T-helper 22 cell (primary cell): ENCODE measurements at places on chromosomes 7 and 10.

- DNase-seq, result no peak
These were observed 242.6 kb downstream of the BICC1 start for GRCh38 chr10:58755340-58755610.

DNA sequence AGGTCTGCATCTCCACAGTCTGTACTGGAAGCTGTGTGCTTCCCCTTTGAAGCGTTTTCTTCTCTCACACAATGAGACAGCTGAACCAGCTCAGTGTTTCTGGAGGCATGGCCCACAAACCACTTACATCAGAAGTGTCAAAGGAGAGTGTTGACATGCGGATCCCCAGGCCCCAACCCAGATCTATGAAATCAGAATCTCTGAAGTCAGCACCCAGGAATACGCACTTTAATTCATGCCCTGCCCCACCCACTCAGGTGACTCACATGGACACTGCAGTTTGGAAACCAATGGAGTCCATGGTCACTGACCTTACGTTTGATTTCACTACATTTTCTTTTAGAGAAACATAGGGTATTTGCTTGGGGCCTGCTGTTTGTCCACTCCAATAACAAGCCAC is 19.0 kb downstream of the TLL2 start:
- DNase-seq, result no peak

- DNase-seq, result no peak
These were observed 61.2 kb downstream of the PPP1R3C start for GRCh38 chr10:91571671-91572070.

DNA sequence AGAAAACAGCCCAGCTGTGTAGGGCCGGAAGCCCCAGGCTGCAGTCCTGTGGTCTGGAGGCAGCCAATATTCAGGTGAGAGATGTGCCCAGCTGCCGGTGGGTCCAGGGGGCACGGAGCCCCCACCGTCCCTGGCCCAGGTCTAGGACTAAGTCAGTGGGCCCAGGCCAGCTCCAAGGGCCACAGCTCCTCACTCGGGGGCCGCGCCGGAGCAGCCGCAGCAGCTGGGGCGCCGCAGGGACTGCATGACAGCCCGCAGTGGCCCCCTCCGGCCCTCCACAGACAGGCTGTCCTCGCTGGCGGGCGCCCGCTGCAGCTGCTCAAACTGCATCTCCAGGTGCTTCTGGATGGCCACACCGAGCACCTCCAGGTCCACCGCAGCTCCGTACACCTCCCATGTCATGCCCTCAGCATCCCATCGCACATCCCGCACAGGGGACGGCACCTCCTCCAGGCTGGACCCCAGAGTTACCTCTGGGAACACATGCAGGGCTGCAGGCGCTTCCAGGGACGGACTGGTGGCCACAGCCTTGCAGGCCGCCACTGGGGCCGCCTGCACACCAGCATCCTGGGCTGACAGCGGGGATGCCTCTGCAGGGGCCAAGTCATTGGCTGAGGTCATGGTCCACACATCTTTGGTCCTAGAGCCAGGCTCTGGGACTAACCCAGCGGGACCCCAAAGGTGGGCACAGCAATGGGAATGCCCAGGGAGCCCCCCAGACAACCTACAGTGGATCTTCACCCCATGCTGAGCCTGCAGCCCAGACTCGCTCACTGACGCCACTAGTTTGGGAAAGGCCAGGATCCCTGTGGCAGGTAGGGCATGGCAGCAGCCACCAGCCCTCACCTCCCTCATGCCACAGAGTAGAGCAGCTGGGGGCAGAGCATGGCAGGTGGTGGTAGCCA is 7.0 kb downstream of the GPRIN2 start:
- DNase-seq, result no peak

DNA sequence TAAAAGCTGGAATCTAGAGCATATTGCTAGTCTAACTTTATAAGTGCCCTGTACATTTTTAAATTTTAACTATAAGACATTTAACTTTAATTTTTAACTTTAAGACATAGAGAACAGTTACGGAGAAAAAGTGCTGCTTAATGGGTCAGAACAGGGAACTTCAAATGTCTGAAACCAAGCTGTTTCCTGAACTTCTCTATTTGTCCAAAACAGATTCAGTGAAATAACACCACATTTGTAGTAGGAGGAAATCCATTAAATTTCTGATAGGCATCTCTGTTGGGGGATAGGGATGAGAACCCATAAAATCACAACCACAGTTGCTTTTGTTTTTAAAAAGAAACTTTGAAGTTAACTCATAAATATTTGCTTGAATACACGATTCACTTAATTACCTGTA is 170.8 kb upstream of the ANK3 start:
- no peak for DNase-seq

DNA sequence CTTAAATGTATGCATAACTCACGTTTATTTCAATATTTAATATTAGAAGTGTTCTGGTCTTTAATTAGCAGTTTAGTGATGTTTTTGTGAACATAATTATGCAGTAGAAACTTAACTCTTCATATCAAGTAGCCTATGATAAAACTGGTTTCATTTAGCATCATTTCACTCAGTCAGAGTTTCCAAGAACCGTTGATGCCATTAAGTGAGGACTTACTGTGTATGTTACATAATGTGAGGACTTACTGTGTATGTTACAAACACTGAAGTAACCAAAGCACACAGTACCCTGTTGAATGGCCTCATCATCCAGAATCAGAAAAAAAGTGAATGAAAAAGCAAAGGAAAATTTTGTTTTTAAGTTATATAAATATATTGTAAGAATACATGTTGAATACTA is 32.9 kb upstream of the PBLD start:
- no peak for DNase-seq

DNA sequence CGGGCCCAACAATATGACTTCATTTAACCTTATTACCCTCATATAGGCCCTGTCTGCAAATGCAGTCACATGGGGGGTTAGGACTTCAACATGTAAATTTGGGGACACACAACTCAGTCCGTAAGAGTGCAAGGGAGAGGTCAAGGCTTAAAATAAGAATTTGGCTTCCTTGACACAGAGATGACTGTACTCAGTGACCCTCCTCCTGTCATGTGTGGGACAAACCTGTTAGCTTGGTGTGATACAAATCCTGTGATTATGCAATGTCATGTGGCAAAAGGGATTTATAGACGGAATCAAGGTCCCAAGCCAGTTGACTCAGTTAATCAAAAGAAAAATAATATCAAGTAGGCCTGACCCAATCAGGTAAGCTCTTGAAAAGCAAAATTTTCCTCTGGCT is 25.9 kb upstream of the GTPBP4 start:
- DNase-seq, result no peak

- DNase-seq, result no peak
These were observed 22.0 kb upstream of the OPALIN start for GRCh38 chr10:96380821-96381220.

- DNase-seq, result no peak
These were observed 43.1 kb downstream of the STK17A start for GRCh38 chr7:43625980-43626379.

- DNase-seq, result no peak
These were observed 43.1 kb downstream of the MINPP1 start for GRCh38 chr10:87547734-87548311.

DNA sequence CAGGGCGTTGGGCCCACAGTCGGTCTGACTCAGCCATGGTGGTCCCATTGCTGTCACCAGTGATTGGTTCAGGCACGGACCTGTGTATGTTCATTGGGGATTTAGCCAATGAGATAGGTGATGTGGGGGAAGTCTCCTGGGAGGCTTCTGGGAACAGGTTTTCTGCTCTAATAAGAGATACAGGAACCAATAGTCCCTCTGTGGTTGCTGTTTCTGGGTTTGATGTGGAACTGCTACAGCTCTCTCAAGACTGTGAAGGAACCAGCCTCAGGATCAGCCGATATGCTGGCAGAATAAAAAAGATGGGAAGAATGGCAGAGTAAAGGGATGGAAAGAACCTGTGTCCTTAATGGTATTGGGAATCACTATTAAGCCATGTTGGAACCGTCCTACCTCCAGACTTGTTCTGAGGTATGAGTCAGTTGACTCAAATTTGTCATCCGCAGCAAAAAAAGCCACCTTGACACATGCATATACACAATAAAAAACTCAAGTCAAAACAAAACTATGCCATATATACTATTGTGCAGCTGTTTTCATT is 70.6 kb downstream of the MCMBP start:
- no peak for DNase-seq

GRCh38 chr10:102657984-102658724 is 13.9 kb downstream of the TRIM8 start:
- DNase-seq, result no peak

DNA sequence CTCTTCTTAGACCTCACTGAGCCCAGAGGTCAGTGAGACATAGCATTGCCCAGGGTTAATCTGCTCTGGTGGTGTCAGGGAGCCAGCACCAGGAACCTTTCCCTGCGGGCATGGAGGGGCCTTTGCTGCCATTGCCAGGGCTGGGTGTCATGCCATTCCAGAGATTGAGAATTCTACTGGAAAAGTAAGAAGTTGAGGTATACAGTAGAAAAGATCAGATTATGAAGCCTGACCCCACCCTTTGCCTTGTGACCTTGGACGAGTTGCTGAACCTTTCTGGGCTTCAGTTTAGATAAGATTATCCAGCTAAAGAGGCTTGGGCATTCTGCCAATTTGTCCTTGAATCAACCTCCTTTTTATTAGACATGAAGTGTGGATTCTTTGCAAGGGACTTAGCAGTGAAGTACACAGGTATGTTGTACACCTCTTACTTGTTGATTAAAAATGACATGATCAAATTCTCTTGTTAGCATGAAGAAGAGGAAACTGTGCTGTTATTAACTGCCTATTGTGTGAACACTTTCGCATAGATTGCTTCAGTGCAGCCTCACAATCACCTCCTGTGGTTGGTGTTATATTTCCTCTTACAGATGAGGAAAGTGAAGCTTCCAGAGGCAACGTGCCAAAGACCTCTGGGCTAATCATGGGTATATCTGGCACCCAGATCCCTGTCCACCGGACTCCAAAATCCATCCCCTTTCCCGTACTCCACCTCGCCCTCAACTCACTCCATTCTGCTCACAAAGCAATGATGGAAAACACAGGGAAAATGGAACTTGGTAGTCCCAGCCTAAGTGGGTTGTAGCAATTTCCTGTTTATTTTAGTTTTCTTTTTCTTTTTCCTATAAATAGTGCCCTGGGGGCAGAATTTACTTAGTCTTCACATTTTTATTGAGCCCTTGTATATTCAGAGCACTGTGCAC is 151.3 kb downstream of the CAMK1D start:
- DNase-seq, result no peak

GRCh38 chr7:135801045-135801693 is 52.6 kb upstream of the FAM180A start:
- DNase-seq, result no peak

- DNase-seq, result no peak
These were observed 84.0 kb upstream of the PPP1R17 start for GRCh38 chr7:31603046-31603445.

DNA sequence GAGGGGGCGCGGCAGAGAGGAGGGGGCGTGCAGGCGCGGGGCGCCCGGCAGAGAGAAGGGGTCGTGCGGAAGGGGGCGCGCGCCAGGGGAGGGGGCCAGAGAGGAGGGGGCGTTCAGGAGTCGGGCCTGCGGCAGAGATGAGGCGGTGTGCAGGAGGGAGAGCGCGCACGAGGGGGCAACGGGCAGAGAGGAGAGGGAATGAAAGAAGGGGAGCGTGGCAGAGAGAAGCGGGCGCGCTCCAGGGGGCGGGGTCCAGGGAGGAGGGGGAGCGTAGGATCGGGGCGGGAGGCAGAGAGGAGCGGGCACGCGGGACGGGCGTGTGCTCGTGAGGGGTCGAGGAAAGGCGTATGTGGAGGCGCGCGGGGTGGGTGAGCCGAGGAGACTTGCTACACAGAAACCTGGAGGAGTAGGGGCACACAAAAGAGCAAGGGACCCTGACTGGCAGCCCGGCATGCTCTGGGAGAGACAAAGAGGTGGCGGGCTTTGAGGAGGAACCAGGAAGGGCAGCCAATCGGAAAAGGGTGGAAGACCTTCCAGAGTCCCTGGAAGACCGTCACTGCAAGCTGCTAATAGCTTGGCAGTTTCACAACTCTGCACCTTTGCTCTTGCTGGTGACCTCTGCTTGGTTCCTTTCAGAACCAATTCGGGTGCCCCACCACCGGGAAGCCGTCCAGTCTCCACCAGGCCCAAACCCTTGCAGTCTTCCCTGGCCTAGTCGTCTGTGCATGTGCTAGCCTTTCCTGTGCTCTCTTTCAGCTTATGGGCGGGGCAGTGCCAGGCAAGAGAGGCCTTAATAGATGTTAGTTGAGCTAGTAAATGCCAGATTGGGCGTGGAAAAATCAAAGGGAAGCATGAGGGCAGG is 639 bp downstream of the DYDC2 start:
- no peak for DNase-seq

GRCh38 chr7:108643136-108643535 is 73.5 kb downstream of the DNAJB9 start:
- no peak for DNase-seq

DNA sequence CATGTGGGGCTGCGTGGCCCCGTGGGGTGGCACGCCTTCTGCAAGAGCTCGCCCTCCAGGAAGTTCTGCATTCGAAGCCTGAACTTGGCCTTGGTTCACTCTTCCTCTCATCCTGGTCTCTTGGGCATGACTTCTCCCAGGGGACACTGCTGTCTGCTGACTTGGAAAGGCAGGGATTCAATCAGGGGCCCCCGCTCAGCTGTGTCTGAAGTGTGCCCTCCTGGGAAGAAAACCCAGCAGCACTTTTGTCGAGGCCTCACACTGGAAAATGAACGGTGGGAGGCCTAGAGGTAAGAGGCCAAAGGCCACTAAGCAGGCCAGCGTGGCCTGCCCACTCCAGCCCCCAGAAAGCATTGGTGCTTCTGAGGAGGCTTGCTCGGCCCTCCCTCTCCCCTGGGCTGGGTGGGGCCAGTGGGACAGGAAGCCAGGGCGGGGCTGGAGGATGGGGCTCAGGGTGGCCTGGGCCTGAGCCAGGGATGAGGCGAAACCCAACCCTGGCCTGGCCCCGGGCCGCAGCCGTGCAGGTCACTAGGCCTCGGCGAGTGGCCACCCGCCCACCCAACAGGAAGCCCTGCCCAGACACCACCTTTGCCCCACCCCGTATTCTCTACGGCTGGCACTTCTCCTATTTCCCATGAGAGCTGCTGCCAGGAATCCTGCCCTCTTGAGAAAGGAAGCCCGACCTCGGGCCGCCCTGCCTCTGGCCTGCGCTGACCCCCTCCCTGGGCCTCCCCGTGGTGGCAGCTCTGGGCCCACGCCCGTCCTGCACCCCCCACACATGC is 81.1 kb downstream of the ZMIZ1 start:
- no peak for DNase-seq

- no peak for DNase-seq
These were observed 32.7 kb downstream of the GRIFIN start for GRCh38 chr7:2443491-2443890.
